ENCODE measurements at places on chromosomes 3 and 15.

DNA sequence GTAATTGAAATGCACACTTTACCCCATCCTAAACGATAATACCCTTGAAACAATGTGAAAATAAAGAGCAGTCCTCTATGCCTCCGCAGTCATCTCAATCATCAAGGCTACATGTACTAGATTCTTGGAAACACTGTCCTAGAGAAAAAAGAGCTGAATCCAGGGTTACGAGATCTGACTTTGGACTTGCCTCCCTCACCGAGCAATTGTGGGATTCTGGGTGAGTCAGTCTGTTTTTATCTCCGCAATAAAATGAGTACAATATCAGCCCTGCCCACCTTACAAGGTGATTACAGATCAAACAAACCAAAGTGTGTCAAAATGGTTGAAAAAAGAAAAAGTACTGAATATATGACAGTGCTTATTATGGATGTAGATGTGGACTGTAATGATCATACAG, 152.3 kb upstream of the SNTN start:
- no peak for DNase-seq

DNA sequence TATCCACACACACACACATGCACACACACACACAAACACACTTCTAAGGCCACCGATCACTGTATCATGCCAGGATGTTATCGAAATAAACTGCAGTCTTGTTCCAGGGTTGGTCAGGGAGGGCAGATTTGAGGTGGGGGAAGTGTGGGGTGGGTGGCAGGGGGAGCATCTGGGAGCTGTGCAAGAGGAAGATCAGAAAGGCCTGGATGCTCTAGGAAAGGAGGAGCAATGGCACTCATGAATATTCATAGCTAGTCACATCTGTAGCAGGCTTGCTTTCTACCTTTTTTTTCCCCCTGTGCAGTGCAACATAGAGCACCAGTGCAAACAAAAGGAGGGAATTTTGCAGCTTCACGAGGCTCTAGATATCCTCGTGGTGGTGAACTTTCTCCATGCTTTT, 84.9 kb downstream of the MEIS2 start:
- DNase-seq: no peak

DNA sequence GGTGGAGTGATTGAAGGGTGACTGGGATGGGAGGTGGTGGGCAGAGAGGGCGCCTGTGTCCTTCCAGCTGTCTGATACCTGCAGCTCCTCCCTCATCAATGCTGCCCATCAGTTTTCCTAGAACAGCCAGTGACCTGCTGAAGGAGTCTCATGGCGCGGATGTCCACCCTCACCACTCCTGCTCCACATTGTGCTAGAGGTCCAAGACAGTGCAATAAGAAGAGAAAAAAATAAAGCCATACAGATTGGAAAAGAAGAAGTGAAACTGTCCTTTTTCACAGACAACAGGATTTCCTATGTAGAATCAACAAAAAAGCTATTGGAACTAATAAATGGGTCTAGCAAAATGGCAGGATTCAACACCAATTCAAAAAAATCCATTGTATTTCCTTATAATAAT, 7.4 kb downstream of the ZDHHC19 start:
- no peak for DNase-seq

- DNase-seq: peak; percentile 29
Observed at GRCh38 chr3:48845170-48845569, 2.5 kb downstream of the PRKAR2A start.

DNA sequence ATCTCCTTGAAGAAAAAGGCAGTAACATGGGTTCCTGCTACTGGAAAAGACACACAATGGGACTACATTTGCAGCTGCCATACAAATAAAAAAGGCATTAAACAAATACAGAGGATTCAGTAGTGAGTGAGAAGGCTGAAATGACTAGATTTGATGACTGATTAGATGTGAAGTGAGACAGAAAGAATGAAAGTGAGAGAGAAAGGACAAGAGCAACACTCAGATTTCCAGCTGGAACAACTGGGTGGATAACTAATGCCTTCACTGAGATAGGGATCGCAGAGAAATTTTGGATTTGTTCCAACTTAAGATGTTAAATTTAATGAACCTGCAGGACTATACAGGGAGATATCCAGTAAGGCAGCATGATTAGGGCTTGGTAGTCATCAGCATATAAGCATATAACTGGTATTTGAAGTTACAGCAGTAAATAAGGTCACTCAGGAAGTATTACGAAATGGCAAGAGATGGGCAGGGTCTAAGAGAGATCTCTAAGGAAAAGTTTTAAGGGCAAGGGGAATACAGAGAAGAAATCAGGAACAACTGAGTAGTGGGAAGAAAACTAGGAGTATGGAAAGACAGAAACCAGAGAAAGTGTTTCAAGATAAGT, 8.2 kb downstream of the OSBPL11 start:
- no peak for DNase-seq

DNA sequence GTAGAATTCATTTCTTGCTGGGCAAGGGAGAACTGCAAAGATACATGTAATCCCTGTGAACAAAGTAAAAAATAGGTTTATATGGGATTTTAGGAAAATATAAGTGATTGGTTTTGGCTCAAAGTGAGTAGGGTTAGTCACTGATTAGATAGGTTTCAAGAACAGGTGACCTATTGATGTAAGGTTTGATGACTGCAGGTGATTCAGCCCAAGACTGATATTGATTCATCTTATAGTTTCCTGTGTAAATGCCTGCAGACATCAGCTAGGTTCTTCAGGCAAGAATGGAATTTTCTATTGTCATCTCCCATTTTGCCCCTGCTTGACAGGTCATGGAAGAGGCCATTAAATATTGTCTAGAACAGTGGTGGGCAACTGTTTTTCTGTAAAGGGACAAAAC, 23.9 kb upstream of the ARID3B start:
- DNase-seq: no peak

GRCh38 chr15:32651229-32651837, 9.8 kb downstream of the SCG5 start:
- peak; percentile 31 for DNase-seq

DNA sequence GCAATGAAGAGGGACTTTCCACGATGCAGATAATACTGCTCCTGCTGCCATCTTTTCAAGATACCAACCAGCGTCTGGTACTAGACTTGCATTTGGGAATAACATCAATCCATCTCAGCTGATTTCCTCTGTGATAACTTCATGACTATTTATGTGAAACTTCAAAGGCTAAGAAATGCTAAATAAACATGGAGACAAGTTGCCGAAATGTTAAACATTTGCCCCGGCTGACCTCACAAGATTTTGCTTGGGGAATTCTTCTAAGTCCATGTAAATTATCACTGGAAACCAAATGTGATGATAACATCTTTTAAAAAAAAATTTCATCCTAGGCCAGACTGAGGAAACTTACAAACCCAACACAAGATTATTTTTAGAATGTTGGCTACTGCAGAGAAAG, 185.8 kb upstream of the PRICKLE2 start:
- no peak for DNase-seq

DNA sequence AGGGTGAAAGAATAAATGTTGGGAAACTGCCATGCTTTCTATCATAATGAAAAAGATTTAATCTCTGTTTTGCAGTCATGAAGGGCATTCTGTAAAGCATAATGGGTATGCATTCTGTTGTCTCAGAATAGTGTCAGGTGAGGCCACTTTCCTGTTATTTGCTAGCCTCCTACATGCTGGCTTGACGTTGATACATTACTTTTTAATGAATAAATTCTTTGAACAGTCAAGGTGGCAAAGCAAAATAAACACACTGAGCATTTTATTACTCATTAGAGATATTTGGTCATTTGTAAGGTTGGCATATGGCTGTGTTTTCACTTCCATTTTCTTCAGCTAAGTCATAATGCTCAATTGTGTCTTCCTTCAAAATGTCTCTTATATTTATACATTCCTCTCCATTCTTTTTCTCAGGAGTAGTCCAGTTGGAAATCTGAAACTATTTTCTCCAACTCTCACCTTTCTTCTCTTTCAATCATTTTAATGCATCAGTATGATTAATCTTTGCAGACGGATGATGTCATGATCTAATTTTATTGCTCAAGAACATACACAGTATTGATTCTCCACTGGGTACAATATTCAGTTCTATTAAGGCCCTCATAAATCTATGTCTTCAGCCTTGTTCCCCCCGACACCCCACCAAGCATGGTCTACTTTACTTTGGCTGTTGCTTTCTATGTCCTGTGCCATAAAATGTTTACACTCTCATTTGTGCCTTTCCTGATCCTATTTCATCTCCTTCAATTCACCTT, 290.7 kb downstream of the GBE1 start:
- DNase-seq: no peak

- DNase-seq: no peak
Observed at GRCh38 chr15:100311154-100311625, 30.6 kb downstream of the ADAMTS17 start.

- DNase-seq: peak; percentile 16
Observed at GRCh38 chr3:154334973-154335420, 10.7 kb upstream of the DHX36 start.

- no peak for DNase-seq
Observed at GRCh38 chr3:160815280-160815679, 59.2 kb downstream of the PPM1L start.

DNA sequence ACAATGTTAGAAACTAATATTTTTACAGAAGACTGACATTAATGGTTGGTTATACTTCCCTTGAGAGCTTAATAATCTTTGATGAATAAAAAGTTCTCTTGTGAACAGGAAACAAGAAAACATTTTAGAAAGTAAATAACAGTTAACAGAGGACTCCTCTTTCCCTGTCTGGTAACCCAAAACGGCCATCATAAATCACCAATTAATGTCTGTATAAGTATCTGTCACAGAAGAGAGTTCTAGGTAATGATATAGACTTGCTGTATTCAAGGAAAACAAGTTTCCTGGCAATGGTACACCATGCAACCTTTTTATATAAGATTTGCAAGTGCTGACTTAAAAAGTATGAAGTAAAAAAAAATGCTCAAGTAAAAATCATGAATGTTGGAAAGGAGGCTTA, 426.7 kb downstream of the SOX2 start:
- DNase-seq: peak; percentile 38

DNA sequence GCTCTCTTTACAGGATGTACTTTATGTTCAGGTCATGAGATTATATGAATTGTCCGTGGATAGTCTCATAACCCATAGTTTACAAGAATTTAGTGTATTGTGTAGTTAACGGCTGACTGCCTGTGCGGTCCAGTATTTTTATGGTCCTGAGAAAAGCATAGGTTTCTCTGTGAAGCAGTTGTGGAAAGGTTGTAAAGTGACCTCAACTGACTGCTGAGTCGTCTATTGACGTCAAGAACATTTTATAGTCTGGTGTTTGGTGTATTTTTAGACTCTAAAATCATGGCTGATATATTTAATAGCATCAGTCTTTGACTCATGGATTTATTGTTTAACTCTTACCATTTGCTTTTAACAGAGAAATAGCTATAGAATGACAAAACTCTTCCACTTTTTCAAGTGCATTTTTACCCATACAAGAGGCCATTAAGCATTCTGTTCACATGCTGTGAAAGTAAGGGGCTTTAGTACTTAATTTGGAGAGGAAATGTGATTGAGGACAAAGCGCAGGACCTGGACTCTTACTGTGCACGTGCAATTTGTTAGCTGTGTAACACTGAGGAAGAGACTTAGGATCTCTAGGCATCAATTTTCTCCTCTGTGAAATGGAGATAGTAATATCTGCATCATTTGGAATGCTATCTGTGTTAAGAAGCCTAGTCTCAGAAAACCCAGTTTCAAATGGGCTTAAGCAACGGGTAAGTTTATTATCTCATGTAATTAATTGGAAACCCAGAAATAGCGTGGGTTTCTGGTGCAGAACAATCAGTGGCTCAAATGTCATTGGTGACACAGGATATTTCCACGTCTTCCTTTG, 240.8 kb downstream of the NFKBIZ start:
- DNase-seq: peak; percentile 53

GRCh38 chr3:115341208-115341607, 194.1 kb upstream of the ZBTB20 start:
- no peak for DNase-seq

DNA sequence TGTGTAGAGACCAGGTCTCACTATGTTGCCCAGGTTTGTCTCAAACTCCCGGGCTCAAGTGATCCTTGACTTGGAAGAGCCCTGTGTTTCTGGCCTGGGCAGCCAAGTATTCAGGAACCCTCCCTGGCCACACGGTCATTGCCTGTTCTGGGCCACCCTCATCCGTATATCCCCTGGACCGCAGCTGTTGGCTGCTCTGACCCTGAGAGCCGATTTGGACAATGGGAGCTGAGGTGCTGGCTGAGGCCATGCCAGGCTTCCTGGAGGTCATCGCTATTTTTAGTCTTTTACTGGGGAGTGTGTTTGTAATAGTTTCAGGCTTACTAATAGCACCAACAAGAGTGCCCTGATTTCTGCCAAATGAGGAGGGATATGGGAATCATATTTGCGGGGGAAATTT, 60.7 kb downstream of the ADAMTS7 start:
- no peak for DNase-seq

GRCh38 chr15:60414016-60414682, 16.4 kb upstream of the ANXA2 start:
- no peak for DNase-seq

- DNase-seq: no peak
Observed at GRCh38 chr3:8954938-8955763, 8.1 kb downstream of the RAD18 start.

DNA sequence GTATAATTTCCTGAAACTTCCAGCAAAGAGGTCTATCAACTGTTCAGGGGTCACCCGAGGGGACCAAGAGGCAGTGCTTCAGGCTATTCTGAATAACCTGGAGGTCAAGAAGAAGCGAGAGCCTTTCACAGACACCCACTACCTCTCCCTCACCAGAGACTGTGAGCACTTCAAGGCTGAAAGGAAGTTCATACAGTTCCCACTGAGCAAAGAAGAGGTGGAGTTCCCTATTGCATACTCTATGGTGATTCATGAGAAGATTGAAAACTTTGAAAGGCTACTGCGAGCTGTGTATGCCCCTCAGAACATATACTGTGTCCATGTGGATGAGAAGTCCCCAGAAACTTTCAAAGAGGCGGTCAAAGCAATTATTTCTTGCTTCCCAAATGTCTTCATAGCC, 6.8 kb downstream of the GCNT3 start:
- DNase-seq: no peak

- DNase-seq: no peak
Observed at GRCh38 chr3:195570344-195570743, 13.4 kb downstream of the APOD start.

DNA sequence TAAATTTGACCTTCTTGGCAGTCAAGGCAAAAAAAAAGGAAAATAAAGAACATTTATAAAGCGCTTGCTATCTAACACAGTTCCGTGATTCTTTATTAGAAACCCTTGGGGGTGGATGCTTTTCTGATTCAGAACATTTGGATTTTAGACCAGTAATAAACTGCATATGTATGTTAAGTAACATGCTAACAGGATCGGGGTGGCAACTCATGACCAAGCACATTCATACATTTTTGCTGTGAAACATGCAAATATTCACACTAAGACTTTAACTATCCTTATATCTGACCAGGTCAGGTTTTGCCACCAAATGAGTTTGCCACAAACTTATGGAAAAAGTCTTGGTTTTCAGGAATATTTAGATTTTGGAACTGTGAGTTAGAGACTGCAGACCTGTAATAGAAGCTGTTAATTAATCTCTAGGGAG, 30.4 kb upstream of the KLF13 start:
- DNase-seq: no peak

- no peak for DNase-seq
Observed at GRCh38 chr3:196501316-196502044, 2.1 kb downstream of the RNF168 start.

- no peak for DNase-seq
Observed at GRCh38 chr3:106033654-106034053, 164.8 kb upstream of the CBLB start.

GRCh38 chr3:60497902-60498301, 753.4 kb downstream of the FHIT start:
- no peak for DNase-seq
